ENCODE measurements at places on chromosomes 5 and 9.

GRCh38 chr5:170628691-170629565 lies 125.1 kb downstream of the KCNIP1 start:
- no peak for DNase-seq

- DNase-seq, result no peak
Observed at GRCh38 chr5:166441-167372, 24.6 kb upstream of the LRRC14B start.

GRCh38 chr5:102036927-102037326 lies 259.2 kb downstream of the SLCO4C1 start:
- no peak for DNase-seq

DNA sequence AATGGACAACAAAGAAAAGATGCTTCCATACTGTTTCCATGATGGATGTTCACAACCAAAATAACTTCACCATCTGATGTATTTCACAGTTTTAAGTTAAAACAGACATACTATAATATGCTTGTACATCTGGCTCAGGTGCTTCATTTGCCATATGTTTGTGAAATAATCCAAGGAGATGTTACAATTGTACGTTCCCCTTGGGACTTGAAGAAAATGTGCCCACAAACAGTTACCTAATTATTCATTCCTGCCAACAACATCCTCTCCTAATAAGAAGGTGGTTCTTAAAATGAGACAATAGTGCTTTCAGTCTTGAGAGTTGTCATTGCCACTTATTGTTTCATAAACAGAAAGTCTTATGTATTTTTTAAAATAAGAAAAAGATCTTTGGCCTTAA lies 33.1 kb upstream of the SMARCA2 start:
- no peak for DNase-seq

GRCh38 chr9:100838857-100839256 lies 189.7 kb upstream of the PLPPR1 start:
- no peak for DNase-seq

DNA sequence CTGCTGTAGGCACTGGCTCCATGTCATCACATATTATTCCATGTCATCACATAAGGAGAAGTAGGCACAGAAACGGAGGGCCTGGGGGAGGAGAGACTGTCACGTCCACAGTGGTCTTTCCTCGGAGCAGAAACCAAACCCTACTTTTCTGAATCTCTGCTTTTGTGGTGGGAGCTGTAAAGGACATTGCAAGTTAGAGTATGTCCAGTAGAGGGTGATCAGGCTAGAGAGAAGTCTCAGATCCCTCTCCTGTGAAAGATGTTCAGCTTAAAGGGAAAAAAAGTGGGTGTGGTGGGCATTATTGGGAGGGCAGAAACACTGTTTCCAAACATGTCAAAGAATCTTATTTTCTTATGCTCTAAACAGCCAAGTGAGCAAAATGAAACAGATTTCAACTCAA lies 19.4 kb upstream of the FBP2 start:
- DNase-seq, result no peak

GRCh38 chr5:40623480-40624420 lies 56.0 kb upstream of the PTGER4 start:
- DNase-seq, result peak; percentile 69

Measured in CD4-positive, alpha-beta T cell treated with Interleukin-2 at 100 ng/mL for 4 hours (primary cell).